Kidney glomerular epithelial cell (primary cell): ENCODE measurements at places on chromosomes 6 and 20.

GRCh38 chr20:25364180-25364788 lies 26.4 kb downstream of the ABHD12 start:
- DNase-seq, result no peak

- no peak for DNase-seq
Observed at GRCh38 chr6:166927240-166927934, 29.0 kb downstream of the RNASET2 start.

GRCh38 chr6:97305414-97306066 lies 22.5 kb upstream of the MMS22L start:
- no peak for DNase-seq

GRCh38 chr6:17820055-17820454 lies 113.3 kb upstream of the NUP153 start:
- DNase-seq, result no peak

DNA sequence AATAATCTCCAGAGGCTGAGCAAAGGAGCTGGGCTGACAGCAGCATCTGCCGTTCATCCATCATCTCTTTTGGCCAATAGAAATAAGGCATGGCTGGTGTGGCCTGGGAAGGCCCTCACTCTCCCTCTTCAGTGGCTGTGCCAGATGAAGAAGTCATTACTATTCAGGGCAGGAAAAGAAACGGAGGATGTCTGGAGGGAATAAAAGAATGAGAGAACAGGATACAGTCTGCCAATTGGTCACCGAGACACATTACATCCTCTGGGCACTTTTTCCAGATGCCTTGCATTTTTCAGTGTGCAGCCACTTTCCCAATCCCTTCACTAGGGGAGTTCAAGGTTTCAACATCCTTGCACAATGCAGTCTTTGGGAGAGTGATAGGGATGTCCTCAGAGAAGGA lies 32.2 kb upstream of the VGLL2 start:
- no peak for DNase-seq

- DNase-seq, result no peak
Observed at GRCh38 chr6:37987018-37987417, 167.5 kb downstream of the ZFAND3 start.

GRCh38 chr20:8216375-8217200 lies 84.5 kb downstream of the PLCB1 start:
- peak; percentile 4 for DNase-seq

DNA sequence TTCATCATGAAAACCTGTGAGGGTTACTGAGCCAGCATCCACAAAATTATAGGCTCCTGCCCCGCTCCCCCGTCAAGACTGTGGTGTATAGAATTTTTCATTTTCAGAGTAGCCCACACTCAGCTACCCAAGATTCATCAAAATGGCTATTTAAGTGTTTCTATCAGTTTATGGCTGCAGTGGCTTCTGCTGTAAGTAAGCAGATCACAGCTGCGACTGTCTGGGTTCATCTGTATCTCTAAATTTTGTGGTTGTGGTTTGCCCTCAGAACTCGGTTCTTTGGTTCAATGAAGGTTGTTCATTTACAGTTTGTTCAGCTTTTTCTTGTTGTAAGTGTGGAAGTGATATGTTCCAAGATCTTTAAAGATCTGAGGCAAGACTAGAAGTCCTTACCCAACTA lies 284.2 kb downstream of the DOK5 start:
- no peak for DNase-seq

DNA sequence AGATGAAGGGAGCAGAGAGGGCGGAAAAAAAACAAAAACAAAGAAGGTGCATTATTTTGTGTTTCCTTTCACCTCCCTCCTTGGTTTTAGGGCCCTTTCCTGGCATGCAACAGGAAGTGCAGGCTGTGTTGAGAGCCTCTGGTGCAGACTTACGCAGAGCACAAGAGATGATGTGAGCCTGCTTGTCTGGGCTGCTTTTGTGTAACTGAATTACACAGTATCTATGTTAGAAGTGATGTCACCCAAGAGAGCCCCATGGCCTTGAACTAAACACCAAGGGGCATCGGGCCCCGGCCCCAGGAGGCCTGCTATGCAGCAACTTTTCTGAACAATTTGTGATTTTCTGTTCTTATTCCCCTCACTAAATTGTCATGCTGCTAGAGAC lies 25.5 kb downstream of the GNAS start:
- DNase-seq, result no peak

- DNase-seq, result peak; percentile 92
Observed at GRCh38 chr20:63698739-63699465, 2.5 kb downstream of the TNFRSF6B start.

- no peak for DNase-seq
Observed at GRCh38 chr6:140303218-140303949, 928.9 kb upstream of the CITED2 start.

GRCh38 chr6:14068133-14068532 lies 49.4 kb upstream of the CD83 start:
- DNase-seq, result peak; percentile 45

GRCh38 chr20:42118409-42119125 lies 500.4 kb upstream of the CHD6 start:
- DNase-seq, result no peak

GRCh38 chr6:89122625-89123024 lies 4.8 kb upstream of the SRSF12 start:
- peak; percentile 40 for DNase-seq

- no peak for DNase-seq
Observed at GRCh38 chr6:134864558-134864957, 85.3 kb downstream of the ALDH8A1 start.

DNA sequence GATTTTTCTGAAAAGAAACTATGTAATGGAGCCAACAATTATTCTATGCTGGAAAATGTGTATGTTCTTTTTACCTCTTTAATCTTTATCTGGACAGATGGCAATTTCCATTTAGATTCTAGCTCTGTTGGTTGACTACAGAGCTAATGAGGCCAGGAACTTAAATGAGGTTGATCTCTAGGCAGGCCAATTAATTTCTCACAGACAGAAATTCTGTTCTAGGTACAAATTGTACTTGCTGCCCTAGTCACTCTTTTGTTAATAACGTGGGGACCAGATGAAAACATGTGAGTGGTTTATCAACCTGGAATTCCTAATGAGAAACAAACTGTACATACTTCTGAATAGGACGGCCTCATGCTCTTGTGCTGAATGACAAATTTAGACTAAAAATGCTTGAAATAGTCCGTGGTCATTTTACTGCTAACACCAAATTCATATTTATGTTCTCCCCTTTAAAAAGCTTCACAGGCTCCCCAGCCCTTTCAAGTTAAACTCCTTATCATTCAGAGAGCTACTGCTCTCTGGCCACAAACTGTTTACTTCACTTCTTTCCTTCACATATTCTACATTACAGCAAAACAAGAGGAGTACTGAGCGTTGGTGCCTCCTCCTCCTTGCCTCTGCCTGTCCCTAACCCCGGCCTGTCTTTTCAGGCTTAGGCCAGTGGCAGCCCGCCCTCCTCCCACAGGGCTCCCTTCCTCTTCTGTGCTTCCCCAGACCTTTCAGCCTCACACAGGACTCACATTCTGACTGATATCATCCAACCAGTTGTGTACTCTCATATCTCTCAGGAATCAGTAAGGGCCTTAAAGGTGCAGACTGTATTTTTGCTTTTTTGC lies 41.4 kb downstream of the DTNBP1 start:
- DNase-seq, result no peak

DNA sequence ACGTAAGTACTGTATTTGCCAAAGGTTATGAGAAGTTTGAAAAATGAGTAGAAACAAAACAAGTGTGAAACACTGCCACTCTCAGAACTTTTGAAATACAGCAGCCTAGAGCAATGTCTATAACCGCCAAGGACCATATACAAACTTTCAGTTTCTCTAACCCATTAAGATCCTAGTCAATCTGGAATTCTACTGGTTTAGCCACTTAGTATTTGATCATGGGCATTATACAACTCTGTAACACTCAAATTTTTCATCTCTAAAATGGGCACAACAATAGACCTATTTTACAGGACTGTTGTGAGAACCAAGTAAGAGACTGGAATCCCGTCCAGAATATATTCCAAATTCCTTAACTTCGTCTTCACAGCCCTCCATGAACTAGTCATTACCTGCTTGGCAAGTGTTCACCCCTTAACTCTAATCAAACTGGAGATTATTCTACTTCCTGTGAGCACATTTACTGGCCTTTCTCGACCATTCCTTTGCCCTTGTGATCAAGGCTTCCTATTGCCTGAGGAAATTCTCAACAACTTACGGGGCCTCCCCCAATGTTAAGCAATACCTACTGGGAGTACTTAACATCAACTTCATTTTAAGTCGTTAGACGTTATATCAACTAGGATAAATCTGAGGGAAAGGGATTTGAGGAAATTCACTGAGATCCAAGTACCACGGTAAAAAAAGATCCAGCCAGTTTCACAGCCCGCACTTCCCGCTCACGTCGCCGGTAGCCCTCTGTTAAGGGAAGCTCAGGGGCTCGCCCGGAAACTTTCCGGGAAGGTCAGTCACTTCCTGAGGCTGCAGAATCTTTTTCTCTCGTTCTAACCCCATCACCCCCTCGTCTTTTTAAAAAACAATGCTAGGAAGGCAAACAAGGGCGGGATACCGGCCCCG lies 1.1 kb downstream of the EIF2S2 start:
- DNase-seq, result peak; percentile 23

DNA sequence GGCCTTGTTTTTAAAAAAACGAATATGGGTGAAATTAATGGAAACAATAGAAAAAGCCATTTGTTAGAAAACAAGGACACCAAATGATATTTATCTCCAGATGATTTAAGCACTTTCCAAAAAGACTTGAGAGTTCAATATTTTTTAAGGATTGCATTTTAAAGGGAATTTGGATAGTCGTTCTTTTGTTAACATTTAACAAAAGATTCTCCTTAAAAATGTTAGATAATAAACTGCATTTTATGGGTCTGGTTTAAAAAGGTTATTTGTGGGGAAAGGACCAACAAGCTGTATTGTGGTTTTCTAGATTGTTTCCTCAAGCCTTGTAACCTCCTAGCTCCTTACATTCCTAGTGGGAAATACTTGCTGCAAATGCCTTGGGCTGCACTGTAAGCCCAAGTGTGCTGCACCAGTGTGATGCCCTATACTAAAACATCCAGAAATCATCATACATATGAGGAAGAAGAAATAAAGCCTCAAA lies 1.5 kb upstream of the PHIP start:
- no peak for DNase-seq

GRCh38 chr6:15046751-15047150 lies 199.1 kb upstream of the JARID2 start:
- DNase-seq, result no peak

DNA sequence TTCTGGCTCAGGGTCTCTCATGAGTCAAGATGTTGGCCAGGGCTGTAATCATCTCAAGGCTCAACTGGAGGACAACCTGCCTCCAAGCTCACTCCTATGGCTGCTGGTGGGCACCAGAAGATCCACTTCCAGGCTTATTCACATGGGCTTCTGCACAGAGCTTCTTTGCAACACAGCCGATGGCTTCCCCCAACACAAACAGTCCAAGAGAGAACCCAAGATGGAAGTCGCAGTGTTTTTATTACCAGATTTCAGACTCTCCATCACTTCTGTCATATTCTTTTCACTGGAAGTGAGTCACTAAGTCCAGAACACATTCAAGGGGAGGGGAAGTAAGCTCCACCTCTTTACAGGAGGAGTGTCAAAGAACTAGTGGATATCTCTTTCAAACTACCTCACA lies 75.5 kb downstream of the CD164 start:
- no peak for DNase-seq

DNA sequence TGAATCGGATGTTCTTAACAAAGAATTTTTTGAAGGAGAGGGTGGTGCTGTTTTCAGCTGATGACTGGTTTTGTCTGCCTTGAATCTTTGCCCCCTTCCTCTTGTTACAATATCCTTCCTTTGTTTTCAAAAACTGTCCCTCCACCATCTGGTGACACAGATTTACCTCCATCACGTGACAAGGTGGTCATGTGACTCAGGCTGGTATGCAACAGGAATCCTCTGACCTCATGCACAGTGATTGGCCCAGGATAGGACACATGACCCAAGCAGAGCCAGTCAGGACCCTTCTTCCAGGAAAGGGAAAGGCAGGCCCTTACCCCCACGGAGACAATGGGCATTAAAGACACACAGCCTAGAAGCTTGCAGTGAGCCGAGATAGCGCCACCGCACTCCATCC lies 84.7 kb upstream of the MC3R start:
- DNase-seq, result no peak

GRCh38 chr6:21523652-21524051 lies 69.9 kb upstream of the SOX4 start:
- DNase-seq, result no peak

DNA sequence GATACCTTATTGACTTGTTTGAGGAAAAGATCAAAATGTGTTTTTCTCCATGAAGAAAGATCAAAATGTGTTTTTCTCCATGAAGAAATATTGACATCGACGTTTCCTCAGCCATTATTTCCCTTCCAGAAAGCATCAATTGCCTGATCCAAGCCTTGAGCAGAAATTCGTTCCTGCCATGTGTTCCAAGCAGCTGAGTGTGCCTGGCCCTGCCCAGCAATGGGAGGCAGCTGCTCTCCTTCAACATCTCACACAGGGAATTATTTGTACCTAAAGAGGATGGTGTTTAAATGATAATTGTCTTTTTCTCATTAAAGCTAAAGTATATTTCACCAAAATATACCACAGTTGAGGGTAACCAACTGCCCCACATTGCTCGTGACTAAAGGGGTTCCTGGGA lies 7.8 kb upstream of the DUSP22 start:
- no peak for DNase-seq

GRCh38 chr6:52138284-52138683 lies 47.9 kb upstream of the IL17A start:
- DNase-seq, result no peak

DNA sequence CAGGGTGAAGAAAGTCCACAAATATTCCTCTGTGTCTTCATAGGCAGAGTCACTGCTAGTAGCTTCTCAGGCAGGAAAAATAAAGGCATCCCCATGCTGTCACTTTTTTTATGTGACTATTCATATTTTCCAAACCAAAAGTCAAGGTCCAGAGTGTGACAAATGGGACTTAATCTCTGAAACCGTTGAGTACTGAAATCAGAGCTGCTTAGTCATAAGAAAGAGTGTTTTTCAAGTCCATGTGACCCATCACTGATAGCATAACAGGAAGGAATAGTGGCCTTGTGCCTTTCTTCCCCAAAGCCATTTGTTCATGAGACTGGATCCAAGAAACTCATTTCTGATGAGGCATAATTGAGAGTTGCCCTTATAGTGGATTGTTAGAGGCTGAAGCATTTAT lies 210.3 kb upstream of the TSHZ2 start:
- DNase-seq, result no peak
